ENCODE measurements at places on chromosomes 2 and 18.

DNA sequence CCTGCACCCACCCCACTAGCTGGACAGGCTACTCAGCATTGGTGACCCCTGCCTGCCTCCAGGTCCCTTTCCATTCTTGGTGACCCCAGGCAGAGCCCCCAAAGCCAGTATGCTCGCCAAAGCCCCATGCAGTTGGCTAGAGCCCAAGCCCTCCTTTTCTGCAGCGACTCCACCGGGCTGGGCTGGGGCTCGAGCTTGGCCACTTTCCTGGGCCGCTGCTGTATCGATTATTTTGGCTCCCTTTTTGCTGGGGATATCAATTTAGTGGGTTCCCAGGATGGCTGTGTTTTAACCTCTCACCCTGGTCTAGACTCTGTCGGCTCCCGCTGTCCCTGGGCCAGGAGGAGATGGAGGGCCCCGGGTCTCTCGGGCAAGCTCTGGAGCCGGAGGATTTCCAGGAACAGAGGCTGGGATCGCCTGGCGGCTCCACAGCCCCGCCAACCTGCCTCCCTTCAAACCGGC, 76.0 kb downstream of the SMAD7 start:
- peak; percentile 24 for DNase-seq

DNA sequence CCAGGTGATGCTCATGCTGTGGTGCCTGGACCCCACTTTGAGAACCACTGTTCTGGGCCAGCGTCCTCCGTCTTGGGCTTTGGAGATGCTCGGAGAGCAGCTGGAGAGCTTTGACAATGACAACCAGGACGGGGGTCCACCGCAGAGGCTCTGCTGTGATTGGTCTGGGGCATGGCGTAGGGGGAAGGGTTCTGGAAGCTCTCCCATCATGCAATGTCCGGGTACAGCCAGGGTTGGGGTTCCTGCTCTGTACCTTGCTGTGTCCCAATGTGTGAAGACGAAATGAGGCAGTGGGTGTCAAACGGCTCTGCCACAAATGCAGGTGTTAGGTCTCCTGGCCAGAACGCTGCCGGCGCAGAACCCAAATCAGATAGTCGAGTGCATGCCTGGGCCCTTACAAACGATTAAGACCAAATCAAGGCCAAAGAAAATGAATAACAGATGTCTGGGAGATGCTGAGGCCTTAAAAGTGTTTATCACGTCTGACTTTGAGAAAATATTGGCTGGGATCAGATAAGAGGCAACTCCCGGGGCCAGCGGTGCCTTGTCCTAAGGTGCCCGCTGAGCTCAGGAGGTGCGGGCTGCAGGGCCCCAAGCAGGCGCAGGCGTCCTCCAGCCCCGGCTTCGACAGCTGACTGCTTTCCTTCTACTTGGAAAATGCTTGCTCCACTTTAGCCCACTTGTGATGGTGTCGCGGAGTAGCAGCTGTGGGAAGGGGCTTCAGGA, 117.2 kb downstream of the VAPA start:
- DNase-seq, result no peak

DNA sequence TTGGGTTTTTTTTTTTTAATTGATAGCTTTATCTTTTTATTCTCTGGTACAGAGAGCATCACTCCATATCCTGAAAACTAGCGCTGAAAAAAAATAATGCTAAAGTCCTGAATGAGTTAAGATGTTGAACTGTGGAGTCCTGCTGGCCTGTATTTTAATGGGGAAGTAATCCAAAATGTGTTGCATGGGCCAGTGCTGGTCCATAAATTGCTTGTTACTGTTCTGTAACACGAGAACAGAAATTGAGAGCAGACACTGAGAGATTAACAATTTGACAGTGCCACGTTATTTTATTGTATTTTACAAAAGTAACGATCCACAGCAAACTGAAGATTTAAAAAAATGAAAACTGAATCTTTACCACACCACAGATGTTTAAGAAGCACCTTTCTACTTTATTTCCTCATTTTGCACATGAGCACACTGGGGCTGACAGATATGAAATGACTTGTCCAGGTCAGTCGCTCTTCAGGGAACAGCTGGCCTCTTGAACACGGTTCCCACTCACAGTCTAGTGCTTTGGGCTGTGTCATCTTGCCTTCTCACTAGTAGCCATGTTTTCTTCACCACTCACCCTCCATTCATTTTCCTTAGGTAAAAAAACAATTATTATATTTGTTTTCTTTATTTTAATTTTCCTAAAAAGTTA, 35.3 kb downstream of the ZCCHC2 start:
- DNase-seq, result no peak

DNA sequence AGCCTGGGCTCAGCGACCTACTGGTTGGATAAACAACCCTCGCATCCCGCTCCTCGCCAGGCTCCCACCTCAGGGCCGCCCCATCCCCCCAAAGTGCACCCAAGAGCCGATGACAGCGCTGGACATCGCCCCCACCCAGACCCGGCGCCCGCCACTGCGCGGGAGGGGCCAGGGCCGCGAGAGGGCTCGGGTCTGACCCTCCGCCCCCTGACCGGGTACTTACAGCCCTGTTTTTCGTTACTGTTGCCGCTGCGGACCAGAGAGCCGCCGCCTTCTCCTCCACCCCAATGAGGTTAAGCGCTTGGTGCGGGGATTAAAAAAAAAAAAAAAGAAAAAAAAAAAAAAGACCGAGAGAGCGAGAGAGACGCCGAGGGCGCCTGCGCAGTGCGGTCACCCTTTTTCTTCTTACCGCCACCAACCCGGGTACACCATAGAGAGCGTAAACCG, at the start of gene CLASP1:
Gene CLASP1, minus strand, starts transcription at position 314 of the 447 bp plus-strand sequence. CDS start 43,567 bp downstream, outside the sequence.
- no peak for DNase-seq

- no peak for DNase-seq
These were observed 174.9 kb downstream of the RAB3GAP1 start for GRCh38 chr2:135226961-135227360.

GRCh38 chr2:73006969-73007710, 64.4 kb downstream of the SFXN5 start:
- DNase-seq, result no peak

All from lower lobe of right lung (tissue), 2 donors.